RCC 7860 (cell line): ENCODE measurements at places on chromosomes 1 and 21.

DNA sequence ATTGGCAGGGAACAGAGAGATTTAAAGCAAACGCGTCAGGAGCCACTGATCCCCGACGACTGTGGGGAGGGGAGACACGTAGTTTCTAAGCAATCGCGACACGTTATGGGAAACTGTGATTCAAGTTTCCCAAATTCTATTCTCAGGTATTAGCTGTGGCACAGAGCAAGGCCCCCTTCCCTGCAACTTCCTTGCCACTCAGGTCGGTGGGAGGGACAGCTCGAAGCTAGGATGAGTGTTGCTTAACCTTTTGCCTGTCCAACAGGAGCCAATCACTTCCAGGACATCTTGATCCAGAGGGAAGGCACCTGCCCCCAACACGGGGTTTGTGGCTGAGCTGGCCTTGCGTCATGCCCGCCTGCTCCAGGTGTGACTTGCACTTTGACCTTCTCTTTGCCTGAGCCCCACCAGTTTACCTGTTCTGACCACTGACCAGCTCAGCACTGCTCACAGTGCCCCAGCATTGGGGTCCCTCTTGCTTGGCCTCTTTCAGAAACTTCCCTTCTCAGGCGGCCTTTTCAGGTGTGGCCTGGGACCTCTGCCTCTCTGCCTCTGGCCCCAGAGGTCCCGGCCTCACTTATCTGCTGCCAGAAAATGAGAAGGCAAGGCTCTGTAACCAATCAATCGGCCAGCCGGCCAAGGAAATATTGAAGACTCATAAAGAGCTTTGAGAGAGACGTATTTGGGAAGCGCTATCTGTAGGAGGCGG lies 24.6 kb downstream of the TEX35 start:
- no peak for DNase-seq

DNA sequence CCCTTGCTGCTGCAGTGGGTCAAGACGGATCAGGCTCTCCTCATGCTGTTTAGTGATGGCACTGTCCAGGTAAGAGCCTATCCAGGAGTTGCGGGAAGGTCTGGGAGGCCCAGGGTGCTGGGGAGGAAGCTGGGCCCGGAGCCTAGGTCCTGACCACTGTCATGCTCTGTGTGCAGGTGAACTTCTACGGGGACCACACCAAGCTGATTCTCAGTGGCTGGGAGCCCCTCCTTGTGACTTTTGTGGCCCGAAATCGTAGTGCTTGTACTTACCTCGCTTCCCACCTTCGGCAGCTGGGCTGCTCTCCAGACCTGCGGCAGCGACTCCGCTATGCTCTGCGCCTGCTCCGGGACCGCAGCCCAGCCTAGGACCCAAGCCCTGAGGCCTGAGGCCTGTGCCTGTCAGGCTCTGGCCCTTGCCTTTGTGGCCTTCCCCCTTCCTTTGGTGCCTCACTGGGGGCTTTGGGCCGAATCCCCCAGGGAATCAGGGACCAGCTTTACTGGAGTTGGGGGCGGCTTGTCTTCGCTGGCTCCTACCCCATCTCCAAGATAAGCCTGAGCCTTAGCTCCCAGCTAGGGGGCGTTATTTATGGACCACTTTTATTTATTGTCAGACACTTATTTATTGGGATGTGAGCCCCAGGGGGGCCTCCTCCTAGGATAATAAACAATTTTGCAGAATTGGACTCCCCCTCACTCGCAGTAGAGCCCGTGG lies 1.7 kb downstream of the DYNLT4 start:
- no peak for DNase-seq

DNA sequence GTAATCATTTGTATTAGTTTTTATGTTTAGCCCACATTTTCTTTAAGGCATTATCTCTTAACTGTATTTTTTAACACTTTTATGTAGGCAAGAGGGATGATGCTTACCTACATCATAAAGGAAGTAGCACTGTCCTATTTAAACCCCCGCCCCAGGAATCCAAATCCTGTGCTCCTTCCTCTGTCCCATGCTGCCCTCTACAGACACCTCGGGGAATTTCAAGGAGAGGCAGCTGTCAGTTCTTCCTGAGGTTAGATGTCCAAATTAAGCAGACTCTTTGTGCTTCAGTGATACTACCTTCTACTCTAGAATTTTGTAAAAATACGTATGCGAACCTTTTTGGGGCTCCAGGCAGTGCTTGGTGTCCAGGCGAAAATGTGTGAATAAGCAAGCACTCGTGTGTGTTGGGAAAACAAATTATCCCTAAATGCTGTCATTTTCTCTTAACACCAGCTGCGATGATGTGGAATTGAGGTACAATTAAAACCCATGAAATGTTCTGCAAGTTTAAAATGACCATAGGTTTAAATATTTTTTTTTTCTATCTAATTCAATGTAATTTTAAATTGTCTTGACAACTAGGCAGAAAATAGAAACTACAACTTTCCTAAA lies 19.2 kb downstream of the CRCT1 start:
- DNase-seq: peak; percentile 28

GRCh38 chr21:46295177-46295770 lies 9.1 kb downstream of the YBEY start:
- DNase-seq: no peak

DNA sequence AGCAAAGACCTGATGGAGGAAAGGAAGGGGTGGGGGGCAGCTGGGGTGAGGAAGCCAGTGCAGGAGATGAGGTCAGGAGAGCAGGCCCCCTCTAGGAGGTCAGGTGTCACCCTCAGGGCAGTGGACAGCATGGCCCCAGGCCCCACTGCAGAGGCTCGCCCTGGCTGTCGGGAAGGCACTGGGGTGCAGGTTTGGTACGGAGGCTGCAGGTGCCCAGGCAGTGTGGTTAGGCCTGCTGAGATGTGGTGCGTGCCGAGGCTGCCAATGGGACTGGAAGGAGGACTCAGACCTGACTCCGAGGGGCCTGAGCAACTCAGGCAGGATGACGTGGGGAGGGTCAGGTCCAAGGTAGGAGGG lies 82.3 kb downstream of the PCBP3 start:
- DNase-seq: no peak

- DNase-seq: no peak
These were observed 7.4 kb downstream of the ZNF644 start for GRCh38 chr1:91014475-91014874.

DNA sequence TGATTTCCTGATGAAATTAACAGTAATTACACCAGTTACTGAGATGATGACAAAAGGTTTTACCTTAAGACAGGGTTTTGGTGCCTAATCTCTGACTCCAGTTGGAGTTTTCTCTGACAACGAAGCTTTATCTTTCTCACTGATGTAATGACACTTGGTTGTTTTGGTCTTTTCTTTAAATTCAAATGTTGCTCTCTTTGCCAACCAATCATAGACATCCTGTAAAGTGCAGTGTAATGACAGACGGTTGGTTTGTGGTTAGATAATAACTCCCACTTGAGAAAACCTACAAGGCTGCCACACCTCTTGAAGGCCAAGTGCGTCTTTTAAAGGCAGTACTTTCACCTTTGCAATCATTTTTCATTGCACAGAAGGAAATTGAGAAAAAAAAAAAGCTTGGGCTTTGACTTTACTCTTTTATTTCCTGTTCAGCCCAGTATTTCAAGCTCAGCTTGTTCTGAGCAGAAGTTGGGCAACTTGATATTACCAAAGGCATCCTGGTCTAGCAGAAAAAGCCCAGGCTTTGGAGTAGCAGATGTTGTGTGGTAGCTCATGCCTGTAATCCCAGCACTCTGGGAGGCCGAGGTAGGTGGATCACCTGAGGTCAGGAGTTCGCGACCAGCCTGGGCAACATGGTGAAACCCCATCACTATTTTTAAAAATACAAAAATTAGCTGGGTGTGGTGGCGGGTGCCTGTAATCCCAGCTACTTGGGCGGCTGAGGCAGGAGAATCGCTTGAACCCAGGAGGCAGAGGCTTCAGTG lies 14.9 kb downstream of the PDIK1L start:
- peak; percentile 83 for DNase-seq

DNA sequence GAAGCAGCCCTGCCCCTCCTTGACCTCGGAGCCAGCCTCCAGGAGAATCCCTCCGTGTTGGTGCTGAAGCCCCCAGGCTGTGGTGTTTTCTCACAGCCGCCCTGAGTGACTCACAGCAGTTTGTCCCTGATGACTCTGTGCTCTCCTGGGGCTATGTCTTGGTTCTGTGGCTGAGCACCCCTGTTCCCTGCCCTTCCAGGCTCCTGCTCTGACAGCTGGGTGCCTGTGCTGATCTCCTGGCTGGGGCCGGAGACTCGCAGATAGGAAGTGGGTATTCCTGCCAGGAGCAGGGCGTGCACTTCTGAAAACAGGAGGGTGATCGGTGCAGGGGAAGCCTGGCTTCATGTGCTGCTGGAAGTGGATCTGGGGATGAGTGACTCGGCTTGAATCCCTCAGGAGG lies 34.5 kb downstream of the POFUT2 start:
- DNase-seq: peak; percentile 37

GRCh38 chr1:18684303-18684702 lies 53.7 kb downstream of the PAX7 start:
- no peak for DNase-seq

DNA sequence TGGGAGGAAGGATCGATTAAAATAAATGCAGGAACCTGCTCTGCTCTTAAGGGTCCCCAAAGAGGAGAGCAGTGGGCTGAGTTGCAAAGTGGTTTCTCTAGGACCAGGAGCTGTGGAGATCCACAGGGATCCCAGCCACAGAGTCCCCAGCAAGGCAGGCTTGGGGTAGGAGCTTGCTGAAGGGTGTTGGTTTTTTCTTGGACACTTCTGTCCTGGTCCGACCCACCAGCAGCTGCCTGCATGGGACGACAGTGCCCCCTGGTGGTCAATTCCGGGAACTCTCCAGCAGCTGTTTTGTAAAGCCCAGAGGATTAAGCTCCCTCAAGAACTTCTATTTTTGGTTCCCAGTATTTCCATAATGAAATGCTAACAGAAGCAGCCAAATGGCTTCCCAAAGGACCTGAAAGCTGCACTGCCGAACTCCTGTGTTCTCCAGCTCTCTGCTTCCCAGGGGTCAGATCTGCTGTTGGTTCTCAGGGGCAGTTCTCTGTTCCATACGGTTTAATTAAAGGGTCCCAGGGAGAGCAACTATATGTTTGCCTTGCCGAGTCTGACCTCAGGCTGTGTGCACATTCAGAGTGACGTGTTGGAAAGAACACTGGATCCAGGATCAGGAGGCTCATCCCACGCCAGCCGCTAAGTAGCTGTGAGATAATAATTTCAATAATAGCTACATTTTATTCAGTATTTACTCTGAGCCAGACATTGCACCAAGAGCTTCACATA lies 23.2 kb downstream of the NENF start:
- DNase-seq: peak; percentile 46

GRCh38 chr1:226482975-226483700 lies 65.4 kb upstream of the STUM start:
- peak; percentile 25 for DNase-seq

GRCh38 chr1:231605149-231606100 lies 21.2 kb upstream of the DISC1 start:
- no peak for DNase-seq

DNA sequence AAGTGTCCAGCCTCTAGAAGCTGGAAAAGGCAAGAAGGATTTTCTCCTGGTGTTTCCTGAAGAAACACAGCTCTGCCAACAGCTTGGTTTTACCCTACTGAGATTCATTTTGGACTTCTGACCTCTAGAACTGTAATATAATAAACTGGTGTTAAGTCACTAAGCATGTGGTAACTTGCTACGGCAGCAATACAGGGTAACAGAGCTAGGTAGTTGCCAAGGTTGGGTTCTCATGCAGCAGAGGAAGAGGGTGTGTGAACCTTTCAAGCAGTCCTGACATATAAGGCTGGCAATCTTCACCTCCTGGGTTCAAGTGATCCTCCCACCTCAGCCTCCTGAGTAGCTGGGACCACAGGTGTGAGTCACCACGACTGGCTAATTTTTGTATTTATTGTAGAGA lies 36.0 kb downstream of the GNG4 start:
- no peak for DNase-seq

DNA sequence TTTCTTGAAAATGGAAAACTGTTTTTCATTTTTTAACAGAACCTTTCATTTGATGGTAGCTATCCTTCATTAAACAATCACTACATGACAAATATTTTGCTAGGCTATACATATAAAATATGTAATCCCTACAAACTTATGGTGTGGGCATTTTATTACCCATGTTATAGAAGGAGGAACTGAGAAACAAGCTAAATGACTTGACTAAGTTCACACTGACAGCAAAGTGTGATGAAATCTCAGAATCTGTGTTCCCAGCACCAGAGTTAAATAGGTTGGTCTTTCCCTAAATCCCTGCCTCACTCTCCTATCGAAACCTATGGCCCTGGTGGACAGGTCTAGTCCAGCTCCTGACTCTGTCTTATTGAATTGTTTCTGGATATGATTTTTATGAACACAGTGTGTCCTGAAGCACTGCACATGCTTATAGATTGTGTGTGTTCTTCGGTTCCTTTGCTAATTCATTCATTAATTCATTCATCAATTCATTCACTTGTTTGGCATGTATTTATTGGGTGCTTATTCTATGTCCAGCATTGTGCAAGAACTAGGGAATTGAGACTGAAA lies 301.0 kb downstream of the GRIK1 start:
- no peak for DNase-seq

- DNase-seq: no peak
These were observed 667.1 kb upstream of the PKN2 start for GRCh38 chr1:88016947-88017346.

GRCh38 chr1:209353053-209353452 lies 230.5 kb upstream of the CAMK1G start:
- no peak for DNase-seq

- peak; percentile 98 for DNase-seq
These were observed 1.4 kb downstream of the ZNF697 start for GRCh38 chr1:119646521-119647227.

GRCh38 chr1:242083742-242084141 lies 84.8 kb upstream of the MAP1LC3C start:
- DNase-seq: no peak

GRCh38 chr1:189628857-189629256 lies 848.8 kb downstream of the BRINP3 start:
- DNase-seq: no peak

DNA sequence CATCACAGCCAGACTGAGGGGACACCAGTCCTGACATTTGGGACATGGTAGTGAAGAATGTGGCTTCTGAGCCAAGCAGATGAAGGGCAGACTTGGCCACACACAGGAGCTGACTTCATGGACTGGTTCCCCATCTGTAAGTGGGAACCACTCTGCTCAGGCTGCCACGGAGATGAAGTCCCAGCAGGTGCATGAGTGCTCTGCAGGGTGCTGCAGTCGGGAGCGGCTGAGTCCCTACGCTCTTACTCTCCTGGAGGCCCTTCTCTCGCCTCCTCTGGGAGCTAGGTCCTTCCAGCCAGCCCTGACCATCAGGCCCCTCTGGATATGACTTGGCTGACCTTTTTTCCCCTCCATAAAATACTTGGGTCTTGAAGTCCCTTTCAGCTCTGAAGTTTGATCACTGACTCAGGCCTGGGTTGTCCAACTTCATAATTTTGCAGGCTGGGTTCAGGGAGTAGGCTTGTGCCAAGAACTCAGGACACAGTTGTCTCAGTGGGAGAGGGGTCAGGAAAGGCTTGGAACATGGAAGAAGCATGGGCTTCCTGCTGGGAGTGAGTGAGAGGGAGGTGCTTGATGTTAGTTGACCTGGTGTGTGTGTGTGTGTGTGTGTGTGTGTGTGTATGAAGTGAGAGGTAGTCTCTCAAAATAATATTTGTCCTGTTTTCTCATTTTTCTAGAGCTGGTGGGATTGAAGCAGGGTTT lies 21.0 kb upstream of the EPS8L3 start:
- no peak for DNase-seq

GRCh38 chr1:185526344-185527307 lies 207.6 kb upstream of the HMCN1 start:
- DNase-seq: no peak

GRCh38 chr1:157157501-157158190 lies 19.5 kb upstream of the ETV3 start:
- DNase-seq: no peak

- no peak for DNase-seq
These were observed 48.7 kb upstream of the PCP4 start for GRCh38 chr21:39818557-39818956.
